OCI-M1 (cell line): ENCODE measurements at places on chromosomes 7 and 10.

DNA sequence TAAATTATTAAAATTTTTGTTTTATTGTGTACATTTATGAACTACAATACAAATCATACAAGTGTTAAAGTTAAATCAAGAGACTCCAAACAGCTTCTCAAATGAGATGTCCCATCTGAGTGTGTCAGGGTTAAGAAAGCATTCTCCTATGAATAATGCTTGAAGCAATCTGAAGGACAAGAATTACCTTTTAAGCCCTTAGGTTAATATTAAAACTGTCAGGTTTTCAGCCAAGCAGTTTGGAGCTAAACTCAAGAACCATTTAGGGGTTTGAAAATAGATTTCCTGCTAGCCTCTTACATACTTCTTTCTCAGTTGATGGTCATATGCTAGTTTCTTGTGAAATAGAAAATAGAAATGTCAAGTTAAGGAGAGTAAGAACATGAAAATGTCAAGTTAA lies 38.3 kb downstream of the LIPJ start:
- DNase-seq, result no peak

DNA sequence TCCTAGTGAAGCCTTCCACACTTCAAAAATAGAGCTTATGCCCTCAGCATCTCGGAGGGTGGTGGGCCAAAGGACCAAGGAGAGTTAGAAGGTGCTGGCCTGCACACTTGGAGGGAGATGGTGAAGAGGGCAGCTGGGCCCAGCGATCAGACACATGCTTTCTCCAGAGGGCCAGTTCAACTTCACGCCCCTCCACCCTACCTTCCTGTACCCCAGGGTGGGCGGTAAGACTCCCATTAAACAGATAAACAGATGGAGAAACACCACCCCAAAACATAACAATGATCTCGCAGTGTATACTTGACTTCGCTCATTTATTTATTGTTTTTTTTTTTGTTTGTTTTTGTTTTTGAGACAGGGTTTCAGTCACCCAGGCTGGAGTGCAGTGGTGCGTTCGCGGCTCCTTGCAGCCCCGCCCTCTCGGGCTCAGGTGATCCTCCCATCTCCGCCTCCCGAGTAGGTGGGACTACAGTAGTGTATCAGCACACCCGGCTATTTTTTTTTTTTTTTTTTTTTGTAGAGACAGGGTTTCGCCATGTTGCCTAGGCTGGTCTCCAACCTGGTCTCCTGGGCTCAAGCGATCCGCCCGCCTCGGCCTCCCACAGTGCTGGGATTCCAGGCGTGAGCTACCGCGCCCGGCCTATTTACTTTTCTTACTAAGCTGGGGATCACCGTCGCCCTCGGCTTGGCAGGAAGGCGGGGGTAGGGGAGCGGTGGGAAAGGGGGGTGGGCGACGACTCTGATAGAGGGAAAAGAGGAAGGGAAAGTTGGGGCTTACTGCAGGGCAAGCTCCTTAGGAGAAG lies 1.8 kb downstream of the C10orf95 start:
- peak; percentile 86 for DNase-seq

DNA sequence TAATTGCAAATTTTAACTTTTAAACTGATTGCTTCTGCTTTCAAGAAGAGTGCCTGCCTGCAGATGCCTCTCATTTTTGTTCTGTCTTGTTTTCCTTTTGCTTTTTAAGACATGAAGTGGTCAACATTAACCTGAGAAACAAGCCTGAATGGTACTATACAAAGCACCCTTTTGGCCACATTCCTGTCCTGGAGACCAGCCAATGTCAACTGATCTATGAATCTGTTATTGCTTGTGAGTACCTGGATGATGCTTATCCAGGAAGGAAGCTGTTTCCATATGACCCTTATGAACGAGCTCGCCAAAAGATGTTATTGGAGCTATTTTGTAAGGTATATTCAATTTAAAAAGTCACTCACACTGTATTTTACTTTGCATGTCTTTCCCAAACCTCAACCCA lies 8.8 kb downstream of the GSTO2 start:
- DNase-seq, result no peak

DNA sequence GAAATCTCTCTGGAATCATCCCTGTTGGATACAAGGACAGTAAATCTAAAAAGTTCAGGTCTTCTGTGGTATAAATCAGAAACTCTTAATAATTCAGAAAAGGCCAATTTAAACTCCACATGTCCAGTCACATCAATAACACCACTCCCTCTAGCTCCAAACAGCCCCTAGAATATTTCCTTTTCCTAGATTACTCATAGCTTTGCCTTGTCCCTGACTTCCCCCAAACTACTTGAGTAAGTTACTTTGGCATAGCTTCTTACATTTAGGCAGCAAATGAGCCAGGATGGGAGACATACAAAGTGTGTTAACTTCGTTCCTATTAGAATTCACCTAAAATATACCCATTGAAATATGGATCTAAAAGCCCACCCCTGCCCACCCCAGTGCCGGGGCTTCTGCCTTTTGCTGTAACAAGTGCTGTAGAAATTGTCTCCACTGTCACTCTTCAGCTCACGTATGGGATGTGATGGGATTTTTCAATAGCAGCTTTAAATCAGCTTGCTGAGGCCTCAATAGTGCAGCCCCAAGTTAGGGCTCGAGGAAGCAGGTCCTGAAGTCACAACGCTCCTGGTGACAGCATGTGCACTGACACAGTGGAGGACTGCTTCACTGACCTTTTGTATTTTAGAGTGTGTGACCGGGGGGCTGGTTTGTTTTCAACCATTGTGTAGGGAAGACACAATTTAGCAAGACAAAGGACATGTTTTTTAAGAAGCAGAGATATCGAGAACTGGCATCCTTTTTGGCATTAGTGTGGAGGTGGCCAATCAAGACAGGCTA lies 218.2 kb upstream of the KMT2E start:
- no peak for DNase-seq

DNA sequence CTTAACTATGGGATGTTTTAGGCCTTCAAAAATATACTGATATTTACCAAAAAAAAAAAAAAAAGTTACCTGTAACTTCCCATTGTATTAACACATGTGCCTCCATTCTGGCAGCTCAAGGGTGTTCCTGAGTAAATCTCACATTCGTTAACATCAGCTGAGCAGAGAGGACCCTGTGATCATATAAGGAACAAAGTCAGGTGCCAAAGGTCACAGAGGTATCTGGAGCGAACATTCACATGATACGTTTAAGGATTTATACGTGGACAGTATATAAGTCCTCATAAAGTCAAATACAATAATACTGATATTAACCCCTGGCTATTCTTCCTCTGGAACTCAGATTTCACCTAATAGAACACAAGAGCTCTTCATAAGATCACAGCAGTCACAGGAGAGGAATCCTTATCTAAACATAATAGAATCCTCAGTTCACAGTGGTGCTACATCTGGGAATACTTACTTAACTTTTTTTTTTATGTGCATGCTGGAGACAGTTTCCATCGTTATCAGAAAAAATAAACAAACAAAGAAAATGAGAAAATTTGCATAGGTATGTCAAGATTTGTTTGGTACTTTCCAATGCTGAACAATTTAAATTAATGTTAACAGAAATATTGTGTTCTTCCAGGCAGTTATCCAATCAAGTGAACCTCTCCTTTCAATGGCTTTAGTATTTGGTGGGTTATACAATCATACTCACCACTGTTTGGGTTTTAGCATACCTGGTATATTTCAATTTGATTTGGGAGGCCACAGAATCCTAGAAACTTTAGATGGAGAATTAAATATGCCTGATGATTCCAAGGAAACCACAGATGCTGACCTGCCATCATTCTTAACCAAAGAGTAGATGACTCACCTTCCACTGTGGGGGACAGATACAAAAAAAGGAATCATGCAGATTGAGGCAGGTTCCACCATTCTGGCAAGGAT lies 6.6 kb downstream of the CUBN start:
- DNase-seq, result no peak

- DNase-seq, result no peak
Observed at GRCh38 chr7:92205987-92206386, 27.0 kb upstream of the LRRD1 start.

DNA sequence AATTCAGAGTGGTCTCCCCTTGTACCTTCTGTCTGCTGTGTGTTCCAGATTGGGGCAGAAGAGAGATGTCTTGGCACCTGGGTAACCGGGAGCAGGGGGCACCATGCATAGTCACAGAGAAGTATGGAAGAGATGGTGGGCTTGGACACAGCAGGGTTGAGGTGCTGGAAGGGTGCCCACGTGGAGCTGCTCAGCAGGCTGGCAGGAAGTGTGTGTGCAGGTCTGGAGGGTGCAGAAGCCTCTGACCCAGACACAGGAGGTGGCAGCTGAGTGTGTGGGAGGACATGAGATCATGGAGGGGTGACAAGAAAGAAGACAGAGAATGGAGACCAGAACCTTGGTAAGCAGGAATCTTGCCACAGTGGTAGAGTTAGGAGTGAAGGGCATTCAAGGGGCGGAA lies 42.3 kb upstream of the DUSP5 start:
- DNase-seq, result no peak

- DNase-seq, result no peak
Observed at GRCh38 chr7:54933643-54934042, 85.2 kb upstream of the EGFR start.

- no peak for DNase-seq
Observed at GRCh38 chr7:88109612-88110011, 110.2 kb downstream of the SRI start.

DNA sequence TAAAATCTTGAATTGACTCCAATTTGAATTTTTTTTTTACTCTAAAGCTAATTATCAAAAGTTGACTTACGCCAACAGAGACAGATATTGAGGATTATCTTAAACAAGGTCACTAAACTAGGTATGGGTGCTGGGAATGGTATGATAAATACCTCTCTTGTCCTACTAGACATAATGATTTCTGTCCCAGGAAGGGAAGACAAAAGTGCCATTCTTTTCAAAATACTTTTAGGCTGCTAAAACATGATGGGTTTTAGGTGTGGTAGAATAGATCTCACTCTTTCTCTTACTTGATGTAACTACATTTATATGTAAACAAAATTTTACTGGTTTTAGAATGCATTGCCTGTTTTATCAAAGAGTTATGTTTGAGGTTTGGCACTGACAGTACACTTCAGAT lies 15.1 kb downstream of the TMEM60 start:
- no peak for DNase-seq

GRCh38 chr10:21995557-21995956 lies 8.0 kb downstream of the DNAJC1 start:
- DNase-seq, result peak; percentile 23

- DNase-seq, result no peak
Observed at GRCh38 chr10:69226919-69227450, 6.9 kb downstream of the HKDC1 start.

GRCh38 chr7:47932016-47932415 lies 16.2 kb downstream of the PKD1L1 start:
- no peak for DNase-seq

DNA sequence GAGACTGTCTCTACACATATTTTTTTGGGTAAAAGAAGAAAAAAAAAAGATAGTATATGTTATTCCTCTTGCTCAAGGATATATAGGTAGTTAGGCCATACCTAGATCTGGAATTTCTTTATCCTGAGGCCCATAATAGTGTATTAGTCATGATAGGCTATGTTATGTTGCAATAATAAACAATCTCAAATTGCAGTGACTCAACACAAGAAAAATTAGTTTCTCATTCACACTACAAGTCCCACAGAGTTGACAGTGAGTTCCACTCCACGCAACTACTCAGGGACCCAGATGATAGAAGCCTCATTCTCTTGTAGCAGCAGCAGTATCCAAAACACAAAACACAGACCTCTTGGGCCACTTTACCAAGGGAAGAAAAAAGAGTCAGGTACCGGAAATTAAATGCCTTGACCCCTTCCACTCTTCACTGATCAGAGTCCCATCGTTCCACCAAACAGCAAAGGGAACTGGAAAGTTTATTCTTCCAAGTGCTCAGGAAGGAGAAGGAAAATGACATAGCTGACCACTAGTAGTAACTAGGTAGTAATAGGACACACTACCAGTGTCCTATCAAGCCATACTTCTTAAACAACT lies 7.4 kb upstream of the C10orf67 start:
- no peak for DNase-seq

GRCh38 chr7:112052498-112052897 lies 153.7 kb downstream of the DOCK4 start:
- DNase-seq, result no peak

- no peak for DNase-seq
Observed at GRCh38 chr10:122245897-122246296, 25.2 kb upstream of the BTBD16 start.
